ENCODE measurements at places on chromosomes 11 and 22. TPM values are rescaled to one million over a fixed set of nuclear protein-coding genes. Genes with fewer than 3 reads are reported as not detected.

DNA sequence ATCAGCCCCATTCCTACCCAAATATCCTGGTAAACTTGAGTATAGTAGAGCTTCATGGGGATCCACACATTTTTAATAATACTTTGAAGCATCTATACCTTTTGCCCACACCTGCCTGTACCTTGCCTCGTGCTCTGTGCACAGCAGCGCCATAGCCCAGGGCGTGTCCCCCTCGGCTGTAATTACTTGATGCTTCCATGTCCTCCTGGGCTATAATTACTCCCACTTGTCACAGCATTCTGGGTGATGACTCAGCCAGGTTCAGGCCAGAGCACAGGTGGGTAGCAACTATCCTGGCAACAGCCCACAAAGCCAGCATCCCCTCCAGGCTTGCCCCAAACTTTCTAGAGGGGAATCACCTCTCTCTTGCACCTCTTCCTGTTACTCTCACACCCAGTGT, 23.7 kb upstream of the SLC36A4 start:
- DNase-seq = no peak

DNA sequence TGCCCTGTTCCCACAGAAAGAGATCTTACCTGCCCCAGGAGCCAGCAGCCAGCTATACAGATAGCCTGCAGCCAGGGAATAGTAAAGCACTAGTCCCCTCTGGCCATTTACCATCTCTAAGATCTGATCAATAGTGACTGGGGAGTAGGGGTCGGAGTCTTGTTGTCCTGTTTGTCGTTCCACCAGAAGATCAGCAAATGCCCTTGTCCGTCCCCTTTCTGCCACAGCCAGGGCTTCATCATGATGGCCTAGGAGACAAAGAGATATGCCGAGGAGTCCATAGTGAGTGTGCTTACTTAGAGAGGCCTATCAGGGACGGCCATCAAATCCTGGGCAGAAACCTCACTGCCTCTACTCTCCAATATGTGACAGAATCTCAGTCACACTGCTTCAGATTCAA, 177.1 kb upstream of the PITPNB start:
- DNase-seq = no peak

DNA sequence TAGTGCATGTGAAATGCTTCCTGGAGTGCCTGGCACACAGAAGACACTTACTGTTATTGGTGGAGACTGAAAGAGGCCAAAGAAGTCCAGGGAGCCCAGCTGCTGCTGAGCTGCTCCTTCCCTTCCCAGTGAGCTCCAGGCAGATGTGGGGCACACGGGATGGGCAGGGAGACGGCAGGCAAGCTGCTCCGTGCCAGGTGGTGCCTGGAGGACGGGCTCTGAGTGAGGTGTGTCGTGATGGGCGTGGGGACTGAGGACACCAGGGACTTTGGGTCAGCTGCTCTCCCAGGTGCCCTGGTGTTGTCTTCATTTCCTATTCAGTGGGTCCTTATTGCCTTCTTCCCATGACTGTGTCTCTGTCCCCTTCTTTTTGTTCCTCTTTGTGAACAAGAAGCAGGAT, 19.5 kb downstream of the TAB1 start:
- DNase-seq = no peak

DNA sequence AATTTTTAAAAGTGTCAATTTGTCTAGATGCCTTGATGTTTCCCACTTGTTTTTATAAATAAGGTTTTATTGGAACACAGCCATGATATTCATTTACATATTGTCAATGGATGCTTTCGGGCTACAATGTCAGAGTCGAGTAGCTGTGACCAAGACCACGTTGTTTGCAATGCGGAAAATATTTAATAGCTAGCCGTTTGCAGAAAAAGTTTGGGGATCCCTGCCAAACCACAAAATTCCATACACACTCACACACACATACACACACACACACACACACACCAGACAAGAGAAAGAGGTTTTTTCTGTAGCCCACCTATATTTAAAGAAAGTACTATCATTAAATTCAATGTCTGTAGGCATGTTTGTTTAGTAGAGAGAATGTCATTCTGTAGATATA, 58.3 kb downstream of the TYR start:
- DNase-seq = no peak

DNA sequence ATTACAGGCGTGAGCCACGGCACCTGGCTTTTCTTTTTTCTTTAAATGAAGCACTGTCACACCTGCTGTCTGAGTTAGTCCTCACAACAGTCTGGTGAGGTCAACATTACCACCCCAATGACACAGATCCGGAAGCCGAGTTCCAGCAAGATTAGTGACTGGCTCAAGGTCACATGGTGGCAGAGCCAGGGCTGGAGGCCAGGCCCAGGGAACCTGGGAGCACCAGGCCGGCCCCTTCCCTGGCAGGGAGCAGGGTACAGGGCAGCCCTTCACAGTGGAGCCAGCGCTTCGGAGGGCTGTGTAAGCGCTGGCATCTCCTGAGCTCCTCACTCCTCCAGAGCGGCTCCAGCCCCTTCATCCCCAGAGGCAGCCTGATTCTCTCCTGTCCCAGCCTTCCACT, 118.7 kb downstream of the ST3GAL4 start:
- DNase-seq = no peak

GRCh38 chr11:64254326-64254725, 3.0 kb downstream of the PLCB3 start:
- no peak for DNase-seq

GRCh38 chr22:43408009-43408408, 3.8 kb upstream of the MPPED1 start:
- DNase-seq = no peak

- no peak for DNase-seq
Measured at GRCh38 chr22:46907241-46908215, 145.1 kb downstream of the TBC1D22A start.

DNA sequence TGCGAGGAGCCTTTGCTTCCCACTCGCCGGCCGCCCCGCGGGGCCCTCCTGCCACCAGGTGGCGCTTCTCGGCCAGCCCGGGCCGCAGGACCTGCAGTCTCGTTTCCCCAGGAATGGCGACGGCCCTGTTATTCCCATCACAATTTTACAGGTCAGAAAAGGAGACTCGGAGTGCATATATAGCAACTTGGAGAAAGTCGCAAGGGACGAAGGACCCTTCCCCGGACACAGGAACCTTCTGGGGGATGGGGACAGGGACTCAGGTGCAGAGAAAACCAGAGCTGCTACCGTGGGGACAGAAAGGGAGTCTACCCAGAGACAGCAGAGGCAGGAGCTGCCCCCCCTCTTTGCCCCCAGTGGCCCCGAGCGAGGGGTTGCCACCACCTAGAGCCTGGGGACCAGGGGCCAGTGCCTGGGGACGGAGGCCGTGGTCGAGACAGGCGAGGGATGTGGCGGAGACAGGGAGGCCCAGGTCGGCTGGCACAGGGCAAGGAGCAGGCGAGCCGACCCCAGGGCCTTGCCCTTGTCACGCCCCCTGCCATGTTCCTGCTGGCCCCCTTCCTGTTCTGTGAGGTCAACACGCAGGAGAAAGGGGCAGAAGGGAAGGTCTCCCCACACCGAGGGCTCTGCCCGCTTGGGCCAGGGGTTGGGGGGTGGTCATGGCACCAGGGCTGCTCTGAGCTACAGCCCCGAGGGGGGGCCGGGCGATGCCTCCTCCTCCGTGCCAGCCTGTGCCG, 3.5 kb upstream of the KRTAP5-6 start:
- peak; percentile 82 for DNase-seq

GRCh38 chr11:95088946-95089619, 563 bp upstream of the ENDOD1 start:
- no peak for DNase-seq

GRCh38 chr22:24894220-24894975, 52.1 kb downstream of the LHFPL7 start:
- peak; percentile 88 for DNase-seq

- peak; percentile 69 for DNase-seq
Measured at GRCh38 chr11:106077609-106078455, at the start of gene AASDHPPT. Gene AASDHPPT, plus strand, starts transcription at chr11:106077662. Its CDS starts 49 bp downstream, at chr11:106077711.

DNA sequence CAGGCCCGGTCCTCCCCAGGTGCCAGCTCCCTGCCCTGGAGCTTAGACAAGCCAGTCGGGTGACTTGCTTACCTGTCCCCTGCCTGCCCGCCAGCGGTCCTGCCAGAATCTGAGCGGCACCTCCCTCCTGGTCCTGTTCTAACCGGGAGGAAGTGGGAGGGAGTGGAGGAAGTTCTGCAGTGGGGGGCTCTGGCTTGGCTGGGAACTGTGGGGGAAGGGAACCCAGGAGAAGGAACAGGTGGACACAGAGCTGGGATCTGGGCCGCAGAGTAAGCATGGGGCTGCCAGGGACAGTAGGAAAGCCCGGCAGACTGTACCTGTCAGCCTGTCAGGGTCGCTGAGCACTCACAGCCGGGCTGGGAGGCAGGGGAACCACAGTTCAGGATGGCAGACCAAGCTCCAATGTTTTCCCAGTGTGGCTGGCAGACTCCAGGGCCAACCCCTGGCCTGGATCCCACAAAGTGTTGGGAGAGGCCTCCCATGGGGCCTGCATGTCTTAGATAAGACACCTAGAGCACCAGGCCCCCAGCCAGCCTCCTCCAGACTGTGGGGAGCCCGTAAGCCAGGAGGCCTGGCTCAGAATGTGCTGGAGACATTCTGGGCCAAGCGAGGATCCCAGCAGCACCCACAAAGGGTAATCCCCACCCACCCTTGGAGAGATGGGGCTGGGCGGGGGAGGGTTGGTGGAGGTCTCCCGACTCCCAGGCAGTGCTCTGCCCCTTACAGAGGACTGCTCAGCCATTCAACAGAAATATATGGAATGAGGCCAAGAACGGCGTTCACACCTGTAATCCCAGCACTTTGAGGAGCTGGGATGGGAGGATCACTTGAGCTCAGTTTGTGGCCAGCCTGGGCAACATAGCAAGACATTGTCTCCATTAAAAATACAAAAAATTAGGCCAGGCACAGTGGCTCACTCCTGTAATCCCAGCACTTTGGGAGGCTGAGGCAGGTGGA, 2.3 kb downstream of the CYB5R3 start:
- DNase-seq = no peak

DNA sequence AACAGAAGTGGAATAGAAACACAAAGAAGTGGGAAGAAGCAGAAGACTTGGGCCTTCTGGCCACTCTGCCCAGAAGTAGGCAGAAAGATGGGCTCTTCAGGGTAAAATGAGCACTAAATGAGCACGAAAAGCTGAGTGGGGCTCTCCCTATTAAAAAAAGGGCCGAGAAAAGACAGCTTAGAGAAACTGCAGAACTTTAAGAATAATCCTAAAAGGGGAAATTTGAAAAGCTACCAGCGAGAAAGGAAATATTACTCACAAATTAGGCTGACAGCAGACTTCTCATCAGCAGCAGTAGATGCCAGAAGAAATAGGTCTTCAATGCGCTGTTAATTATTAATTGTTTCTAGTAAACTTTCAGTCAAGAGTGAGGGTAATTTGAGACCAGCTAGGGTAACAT, 78.2 kb downstream of the UVRAG start:
- no peak for DNase-seq

GRCh38 chr11:123797114-123797513, 9.0 kb downstream of the OR6M1 start:
- no peak for DNase-seq

C11orf87 gene
- 0.35 TPM for polyA plus RNA-seq

GGT5 gene
- polyA plus RNA-seq = 11.9 TPM

MRGPRE gene
- polyA plus RNA-seq = not detected

CARD16 gene
- 11.7 TPM for polyA plus RNA-seq

MMP27 gene
- polyA plus RNA-seq = 0.77 TPM

RNASEH2C gene
- 29.5 TPM for polyA plus RNA-seq

BLID gene
- not detected for polyA plus RNA-seq

GSTP1 gene
- 232 TPM for polyA plus RNA-seq

SYT13 gene
- polyA plus RNA-seq = 0.49 TPM

FGF19 gene
- polyA plus RNA-seq = 1.3 TPM

PGA5 gene
- polyA plus RNA-seq = 1.2 TPM
